ENCODE measurements at places on chromosomes 4 and X.

DNA sequence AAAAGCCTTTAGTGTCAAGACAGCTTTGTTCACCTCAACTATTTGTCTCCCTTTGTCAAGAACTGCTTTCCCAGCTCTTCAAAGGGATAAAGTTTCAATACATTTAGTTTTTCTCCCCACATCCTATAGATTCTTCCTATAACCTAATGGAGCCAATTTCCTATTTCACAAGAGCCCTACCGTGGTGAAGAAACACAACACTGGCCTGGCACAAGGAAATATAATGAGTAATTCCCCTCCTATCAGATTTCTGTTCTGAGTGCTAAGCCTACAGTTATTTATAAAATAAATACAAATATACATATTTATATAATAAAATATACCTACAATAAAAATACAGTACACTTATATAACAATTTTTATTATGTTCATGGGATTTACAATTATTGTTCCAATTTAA, 89.9 kb downstream of the SHISA3 start:
- DNase-seq: no peak

DNA sequence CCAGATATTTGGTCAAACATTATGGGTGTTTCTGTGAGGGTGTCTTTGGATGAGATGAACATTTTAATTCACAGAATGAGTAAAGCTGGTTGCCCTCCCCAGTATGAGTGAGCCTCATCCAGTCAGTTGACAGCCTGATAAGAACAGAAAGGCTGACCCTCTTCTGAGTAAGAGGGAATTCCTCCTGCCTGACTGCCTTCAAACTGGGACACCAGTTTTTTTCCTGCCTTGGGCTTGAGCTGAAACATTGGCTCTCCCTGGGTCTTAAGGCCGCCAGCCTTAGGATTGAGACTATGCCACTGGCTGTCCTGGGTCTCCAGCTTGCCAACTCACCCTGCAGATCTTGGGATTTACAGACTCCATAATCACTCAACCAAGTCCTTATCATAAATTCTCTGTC, 14.5 kb upstream of the MAML3 start:
- no peak for DNase-seq

GRCh38 chr4:114385195-114385985, 213.2 kb upstream of the UGT8 start:
- DNase-seq: peak; percentile 23

DNA sequence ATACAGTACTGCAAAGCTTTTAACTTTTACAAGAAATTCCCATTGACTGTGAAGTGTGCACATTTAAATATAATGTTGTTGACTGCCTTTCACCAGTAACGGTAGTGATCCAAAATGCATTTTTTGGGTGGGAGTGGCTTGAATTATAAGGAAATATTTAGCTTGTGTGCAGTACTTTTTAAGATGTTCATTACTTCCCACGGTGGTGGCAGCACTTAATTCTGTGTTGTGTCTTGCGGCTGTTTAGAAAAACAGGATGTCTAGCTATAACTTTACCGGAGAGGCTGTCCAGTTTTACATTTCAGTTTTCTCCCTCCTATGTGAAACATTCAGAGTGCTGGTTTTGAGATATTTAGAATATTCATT, 1.7 kb downstream of the TMEM131L start:
- no peak for DNase-seq

DNA sequence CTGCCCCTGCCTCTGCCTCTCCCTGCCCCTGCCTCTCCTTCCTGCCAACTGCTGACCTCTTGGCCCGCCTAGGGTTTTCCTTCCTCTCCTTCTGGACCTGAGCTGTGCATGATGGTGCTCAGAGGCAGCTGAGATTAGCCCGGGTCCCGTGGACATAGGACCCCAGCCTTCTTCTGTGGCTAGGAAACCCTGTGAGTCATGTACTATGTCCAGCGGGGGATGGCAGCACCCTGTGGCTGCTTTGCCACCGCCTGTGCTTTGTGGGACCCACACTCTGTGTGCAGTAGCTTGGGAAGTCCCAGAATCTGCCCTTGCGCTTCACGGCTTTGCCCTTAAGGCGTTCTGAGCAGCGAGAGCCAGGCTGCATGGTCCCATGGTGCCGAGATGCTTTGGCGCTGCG, 105.5 kb upstream of the PSAPL1 start:
- DNase-seq: no peak

- DNase-seq: no peak
Measured at GRCh38 chrX:24026432-24026831, 554 bp downstream of the KLHL15 start.

- DNase-seq: no peak
Measured at GRCh38 chrX:31099536-31100090, 27.8 kb upstream of the FTHL17 start.

DNA sequence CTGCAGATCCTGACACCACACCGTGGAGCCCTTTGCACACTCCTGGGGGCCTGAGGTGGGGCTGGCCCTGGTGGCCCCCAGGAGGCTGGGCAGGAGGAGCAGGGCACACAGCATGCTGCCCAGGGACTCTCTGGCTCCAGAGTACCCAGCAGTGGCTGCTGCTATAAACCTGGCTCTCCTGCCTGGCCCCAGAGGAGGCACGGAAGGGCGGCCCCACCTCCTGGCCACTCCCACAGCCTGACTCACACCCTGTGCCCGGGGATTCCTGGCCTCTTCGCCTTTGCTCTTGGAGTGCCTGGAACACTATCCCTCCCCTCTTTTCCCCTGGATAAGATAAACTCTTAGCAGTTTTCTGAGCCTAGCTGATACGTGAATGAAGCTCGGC, at the start of gene PSAPL1:
Gene PSAPL1, minus strand, starts transcription at position 165 of the 385 bp plus-strand sequence. Its CDS starts 51 bp downstream, at position 114.
- DNase-seq: no peak

- DNase-seq: no peak
Measured at GRCh38 chr4:145216535-145216934, 36.1 kb upstream of the OTUD4 start.

GRCh38 chr4:67762086-67762485, 7.9 kb upstream of the GNRHR start:
- no peak for DNase-seq

DNA sequence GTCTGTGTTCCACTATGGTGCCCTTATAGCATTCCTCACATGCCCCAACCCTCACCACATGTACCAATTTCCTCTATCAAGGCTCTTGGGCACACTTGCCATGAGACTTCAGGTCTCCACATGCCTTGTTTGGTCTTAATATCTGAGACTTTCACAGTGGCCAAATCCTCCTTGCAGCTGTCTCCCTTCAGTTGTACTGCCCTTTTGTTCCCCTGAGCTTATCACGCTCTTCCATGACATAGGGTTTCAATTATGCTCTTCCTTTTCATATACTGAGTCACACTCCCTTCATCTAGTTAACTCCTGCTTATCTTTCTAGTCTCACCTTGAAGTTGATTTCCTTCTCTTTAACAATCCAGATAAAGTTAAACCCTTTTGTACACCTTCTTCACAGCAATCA, 212.9 kb downstream of the PDHA2 start:
- DNase-seq: no peak

GRCh38 chr4:88109123-88109881, 49.1 kb downstream of the ABCG2 start:
- no peak for DNase-seq

- no peak for DNase-seq
Measured at GRCh38 chrX:31445542-31445941, 373.7 kb upstream of the FTHL17 start.

DNA sequence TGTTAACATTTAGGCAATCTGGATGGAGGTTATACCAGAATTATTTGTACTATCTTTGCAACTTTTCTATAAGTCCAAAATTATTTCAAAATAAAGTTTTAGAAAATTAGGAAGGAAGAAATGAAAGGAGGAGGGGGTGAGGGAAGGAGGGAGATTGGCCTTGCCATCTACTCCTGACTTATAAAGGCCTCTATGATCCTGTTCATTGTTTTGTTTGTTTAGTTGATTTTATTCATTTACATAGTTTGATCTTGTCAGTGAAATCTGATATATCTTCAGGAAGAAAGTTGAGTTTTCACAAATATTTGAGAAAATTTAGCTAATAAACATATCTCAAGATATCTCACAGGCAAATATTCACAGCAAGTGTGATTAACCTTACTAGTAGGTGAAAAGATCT, 189.3 kb upstream of the NOCT start:
- no peak for DNase-seq

GRCh38 chr4:169398316-169398715, 127.6 kb upstream of the SH3RF1 start:
- no peak for DNase-seq

GRCh38 chr4:42347076-42347475, 50.2 kb upstream of the SHISA3 start:
- no peak for DNase-seq

DNA sequence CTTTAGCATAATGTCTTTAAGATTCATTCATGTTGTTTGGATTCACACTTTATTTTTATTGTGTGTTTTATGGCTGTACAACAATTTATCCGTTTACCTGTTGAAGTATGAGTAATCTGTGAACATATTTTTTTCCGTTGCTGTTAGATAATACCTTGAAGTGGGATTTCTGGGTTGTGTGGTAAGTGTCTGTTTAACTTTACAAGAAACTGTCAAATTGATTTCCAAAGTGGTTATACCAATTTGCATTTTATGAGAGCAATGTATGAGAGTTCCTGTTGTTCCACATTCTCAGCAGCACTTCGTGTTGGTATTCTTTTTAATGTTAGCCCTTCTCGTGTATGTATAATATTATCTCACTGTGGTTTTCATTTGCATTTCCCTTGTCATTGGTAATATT, 53.6 kb downstream of the USP53 start:
- no peak for DNase-seq

DNA sequence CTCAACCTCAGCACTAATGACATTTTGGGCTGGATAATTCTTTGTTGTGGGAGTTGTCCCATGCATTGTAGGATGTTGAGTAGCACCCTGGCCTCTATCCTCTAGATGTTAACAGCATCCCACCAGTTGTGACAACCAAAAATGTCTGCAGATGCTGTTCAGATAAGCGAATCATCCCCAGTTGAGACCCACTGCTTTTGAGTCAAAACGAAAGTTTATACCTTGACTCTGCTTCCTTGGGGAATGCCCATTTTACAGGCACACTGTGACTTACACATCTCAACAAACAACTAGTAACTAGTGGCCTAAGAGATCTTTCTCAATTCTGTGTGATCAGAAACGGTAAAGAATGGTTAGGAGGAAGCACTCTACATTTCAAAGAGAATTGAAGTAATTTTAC, 37.0 kb downstream of the SEPSECS start:
- DNase-seq: no peak

DNA sequence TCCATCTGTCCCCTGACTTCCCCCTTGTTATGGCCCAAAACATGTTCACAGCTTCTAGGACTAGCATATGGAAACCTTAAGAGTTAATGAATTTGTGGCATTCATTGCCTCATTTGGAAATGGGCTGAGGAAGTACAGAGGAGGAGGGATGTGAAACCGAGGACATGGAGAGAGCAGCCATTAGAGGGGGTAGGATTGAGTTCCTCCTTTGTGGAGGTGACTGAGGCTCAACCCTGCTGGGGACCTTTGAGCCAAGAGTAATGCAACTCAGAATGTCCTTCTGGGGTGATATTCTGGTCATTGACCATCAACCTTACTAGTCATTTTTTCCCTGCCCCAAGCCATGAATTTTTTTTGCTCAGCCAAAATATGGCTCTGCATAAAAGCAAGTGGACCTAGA, 109.4 kb downstream of the ZNF518B start:
- DNase-seq: no peak

DNA sequence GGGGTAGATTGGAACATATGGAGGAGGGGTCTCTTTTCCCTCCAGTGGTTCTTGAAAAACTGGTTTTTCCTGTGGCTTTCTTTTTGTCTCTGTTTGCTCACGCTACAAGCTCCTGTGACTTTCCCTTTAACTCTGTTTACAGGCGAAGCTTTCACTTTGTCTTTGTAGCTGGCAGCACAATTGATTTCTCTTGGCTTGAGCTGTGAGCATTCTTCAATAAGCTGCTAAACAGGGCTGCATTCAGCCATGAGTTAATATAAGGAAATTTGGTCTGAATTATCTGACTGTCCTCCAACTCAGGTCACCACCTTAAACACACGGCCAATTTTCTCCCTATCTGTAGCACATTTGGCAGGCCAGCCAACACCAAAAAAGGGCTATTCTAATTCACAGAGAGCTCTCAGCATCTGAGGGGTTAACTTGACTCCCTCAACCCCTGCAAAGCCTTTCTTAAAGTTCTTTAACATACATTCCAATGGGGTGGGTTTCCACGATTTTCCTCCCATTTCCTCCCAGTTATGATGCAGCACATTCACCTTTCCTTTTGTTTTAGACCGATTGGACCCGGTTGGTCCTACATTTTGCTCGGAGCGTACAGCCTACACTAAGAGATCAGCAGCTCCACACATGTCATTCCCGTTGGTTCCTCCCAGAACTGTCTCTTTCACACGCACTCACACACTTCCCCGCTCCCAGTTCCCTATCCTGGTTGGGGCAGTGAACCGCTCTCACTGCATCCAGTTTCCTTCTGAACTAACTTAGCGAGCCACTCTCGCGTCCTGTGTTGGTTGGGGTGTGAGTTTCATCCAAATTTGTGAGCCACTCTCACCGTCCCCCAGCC, 45.4 kb downstream of the UGT2A3 start:
- DNase-seq: no peak

DNA sequence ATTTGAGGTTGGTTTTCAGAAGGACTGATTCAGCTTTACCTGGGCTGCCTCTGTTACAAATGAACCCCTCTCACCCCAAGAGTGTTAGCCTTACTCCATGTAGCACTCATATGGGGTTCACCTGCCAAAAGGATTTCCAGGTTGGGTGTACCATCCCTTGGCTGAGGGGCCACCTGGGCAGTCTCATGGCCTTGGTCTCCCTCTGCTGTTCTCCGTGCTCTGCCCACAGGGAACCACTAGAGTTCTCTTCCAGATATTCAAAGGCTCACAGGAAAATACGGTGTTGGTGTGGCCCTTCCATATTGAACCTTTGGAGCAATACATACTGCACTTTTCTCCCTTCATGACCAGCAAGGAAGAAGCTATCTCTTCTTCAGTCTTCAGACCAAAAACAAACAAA, 18.0 kb upstream of the PRDM5 start:
- no peak for DNase-seq

DNA sequence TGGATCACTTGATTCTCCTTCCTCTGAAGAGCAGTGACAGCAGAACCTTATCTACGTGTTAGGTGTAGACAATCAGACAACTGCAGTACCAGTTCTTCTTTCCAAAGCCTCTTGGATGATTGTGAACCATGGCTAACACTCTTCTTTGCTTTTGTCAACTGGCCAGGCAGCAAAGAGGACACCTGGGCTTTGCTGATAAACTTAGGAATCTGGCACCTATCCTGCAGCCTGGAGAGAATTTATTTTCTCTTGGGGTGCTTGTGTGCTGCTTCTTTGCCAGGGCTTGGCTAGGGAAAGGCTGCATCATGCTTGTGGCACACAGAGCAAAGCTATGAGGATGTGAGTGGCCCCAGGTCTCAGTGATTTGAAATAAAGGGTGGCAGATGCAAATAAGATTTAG, 77.4 kb downstream of the ANAPC4 start:
- no peak for DNase-seq

DNA sequence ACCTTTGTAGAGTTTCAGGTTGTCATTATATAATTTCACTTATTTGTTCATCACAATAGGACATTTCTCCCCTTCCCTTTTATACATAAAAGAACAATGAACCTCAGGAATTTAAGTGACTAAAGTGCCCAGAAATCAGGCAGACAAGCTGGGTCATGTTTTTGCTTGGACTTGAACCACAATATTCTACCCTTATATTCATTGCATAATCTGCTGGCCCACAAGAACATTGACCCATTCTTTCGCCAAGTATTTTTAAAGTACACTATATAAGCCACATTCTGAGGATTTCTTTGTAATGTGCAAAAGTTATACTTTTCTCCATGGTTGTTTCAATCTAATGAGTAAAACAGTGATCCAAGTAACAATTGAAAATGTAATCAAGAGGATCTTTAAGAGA, 637.5 kb upstream of the SLIT2 start:
- no peak for DNase-seq

Measured in GDM1 (cell line).